HCT116 (cell line): ENCODE measurements at places on chromosomes 11 and 22. TPM values are rescaled to one million over a fixed set of nuclear protein-coding genes. Genes with fewer than 3 reads are reported as not detected.
A peak's percentile ranks its signal among the peaks of the same experiment; 100 is the strongest.

Gene RBFOX2
- total RNA-seq = 83.9 TPM

Gene GGTLC2
- not detected for total RNA-seq

Gene OTOG
- total RNA-seq = 0.07 TPM

Gene TTC38
- 22.9 TPM for total RNA-seq

Gene TCN1
- total RNA-seq = 1.7 TPM

Gene INPP5J
- 8.9 TPM for total RNA-seq

DNA sequence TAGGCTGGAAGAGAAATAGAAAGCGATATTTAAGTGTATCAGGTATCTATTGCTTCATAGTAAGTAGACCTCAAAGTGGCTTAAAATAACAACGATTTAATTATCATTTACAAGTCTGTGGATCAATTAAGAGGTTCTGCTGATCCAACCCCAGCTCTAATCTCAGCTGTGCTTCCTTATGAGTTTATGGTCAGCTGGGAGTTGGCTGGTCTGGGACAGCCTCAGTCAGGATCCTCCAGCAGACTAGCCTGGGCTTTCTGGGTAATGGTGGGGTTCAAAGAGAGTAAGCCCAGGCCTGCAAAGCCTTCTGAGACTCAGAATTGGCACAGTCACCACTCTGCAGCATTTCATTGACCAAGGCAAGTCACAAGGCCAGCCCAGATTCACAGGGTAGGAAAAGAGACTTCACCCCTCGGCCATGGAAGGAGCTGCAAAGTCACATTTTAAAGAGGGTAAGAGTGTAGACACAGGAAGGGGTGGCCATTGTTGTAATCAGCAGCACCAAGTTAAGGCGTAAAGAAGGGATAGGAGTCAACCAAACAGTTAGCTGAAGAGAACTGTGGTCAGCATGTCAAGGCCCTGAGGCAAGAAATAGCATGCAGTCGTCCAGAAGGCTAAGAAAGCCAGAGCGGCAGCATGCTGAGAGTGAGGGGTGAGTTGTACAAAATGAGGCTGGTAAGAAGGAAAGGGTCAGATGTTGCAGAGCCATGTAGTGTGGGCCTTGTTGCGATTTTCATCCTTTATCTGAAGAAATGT lies 168.2 kb downstream of the ETS1 start:
- no peak overlapping the region for H3K4me3 ChIP-seq
- no peaks in the 10 kb centered on the region for H3K4me1 ChIP-seq
- peaks cover 9% of the 10 kb centered on the region for H3K27me3 ChIP-seq
- no peak overlapping the region for H3K27ac ChIP-seq
- H3K36me3 ChIP-seq = no peaks in the 10 kb centered on the region
- no peak for DNase-seq

DNA sequence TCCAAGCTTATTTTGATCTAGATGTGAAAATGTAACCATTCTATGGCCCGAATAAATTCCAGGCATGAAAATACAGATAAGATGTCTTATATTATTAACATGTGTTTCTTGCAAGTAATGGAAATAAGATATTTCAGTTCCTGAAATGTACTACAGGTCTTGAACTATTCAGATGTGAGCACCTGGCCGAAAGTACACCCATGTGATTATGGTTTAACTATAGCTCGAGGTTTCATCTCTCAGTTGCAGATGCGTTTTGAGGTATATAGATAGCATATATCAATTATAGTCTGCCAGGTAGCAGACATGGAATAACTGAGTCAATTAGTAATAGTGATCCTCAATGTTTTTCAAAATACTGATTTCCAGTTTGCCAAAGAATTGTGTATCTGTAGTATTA lies 68.3 kb downstream of the DDIAS start:
- H3K27ac ChIP-seq = no peak overlapping the region
- H3K36me3 ChIP-seq = no peaks in the 10 kb centered on the region
- no peak for DNase-seq
- H3K4me3 ChIP-seq = no peak overlapping the region
- no peaks in the 10 kb centered on the region for H3K27me3 ChIP-seq

GRCh38 chr11:17012712-17013547 lies 1.3 kb downstream of the PLEKHA7 start:
- no peaks in the 10 kb centered on the region for H3K27me3 ChIP-seq
- no peak overlapping the region; the same call in 1 of the 2 replicates for H3K27ac ChIP-seq
- H3K4me3 ChIP-seq = peak overlapping the region; percentile 65
- peak; percentile 12 for DNase-seq
- peaks cover 28% of the 10 kb centered on the region for H3K4me1 ChIP-seq

GRCh38 chr11:11871991-11872401 lies 30.2 kb downstream of the USP47 start:
- no peak overlapping the region for H3K4me3 ChIP-seq
- no peaks in the 10 kb centered on the region for H3K27me3 ChIP-seq
- H3K36me3 ChIP-seq = no peaks in the 10 kb centered on the region
- no peak for DNase-seq

GRCh38 chr11:114102993-114103896 lies 43.7 kb downstream of the ZBTB16 start:
- H3K36me3 ChIP-seq = no peaks in the 10 kb centered on the region
- H3K27ac ChIP-seq = no peak overlapping the region
- DNase-seq = no peak
- H3K4me3 ChIP-seq = no peak overlapping the region
- H3K4me1 ChIP-seq = no peaks in the 10 kb centered on the region

DNA sequence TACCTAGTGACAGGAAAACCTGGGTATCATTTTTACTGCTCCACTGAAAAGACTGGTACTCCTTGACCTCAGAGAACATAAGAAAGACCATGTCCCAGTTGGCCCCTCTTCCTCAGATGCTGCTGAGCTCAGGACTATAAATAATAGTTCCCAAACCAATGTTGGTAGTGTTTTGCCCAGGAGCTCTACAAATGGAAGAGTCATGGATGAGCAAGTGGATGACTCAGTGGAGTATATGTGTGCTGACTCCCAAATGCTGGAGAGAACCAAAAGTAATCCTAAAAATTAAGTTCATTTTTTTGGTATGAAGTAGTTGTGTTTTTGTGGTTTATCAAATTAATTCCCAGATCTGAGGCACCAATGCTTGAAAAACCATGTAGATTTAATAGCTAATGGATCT lies 482.0 kb downstream of the KCNA4 start:
- DNase-seq = no peak
- no peaks in the 10 kb centered on the region for H3K4me1 ChIP-seq
- peaks cover 3% of the 10 kb centered on the region; the same call in 1 of the 2 replicates for H3K27me3 ChIP-seq
- no peaks in the 10 kb centered on the region for H3K36me3 ChIP-seq

DNA sequence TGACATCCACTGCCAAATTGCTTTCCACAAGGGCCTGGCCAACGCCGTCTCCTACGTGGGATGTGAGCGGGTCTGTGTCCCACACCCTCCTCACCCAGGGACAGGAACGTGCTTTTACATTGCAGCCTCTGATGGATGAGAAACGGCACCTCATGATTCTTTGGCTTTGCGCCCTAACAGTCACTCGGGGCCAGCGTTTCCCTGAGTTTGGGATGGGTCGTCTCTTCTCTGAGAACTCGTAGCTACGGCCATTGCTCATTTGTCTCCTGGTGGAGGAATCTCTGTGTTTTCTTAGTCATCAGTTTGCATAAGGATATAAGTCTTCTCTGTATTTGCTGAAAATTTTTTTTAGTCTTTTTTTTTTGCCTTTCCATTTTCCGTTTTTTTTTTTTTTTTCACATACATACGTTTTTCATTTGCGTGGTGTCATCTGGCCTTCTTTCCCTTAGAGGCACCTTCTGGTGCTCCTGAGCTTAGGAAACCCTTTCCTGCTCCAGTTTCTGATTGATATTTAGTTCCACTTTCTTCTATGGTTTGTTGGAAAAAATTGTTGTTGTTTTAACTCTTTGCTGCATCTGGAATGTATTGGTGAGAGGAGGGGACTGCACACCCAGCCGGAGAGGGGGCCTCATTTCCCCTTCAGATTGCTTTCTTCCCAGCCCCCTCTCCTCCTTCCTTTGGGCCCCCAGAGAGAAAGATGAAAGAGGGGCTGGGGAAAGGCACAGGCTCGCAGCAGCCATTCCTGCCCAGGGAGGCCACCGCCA lies 12.0 kb downstream of the TNNT3 start:
- DNase-seq = no peak
- H3K4me1 ChIP-seq = no peaks in the 10 kb centered on the region
- H3K27ac ChIP-seq = no peak overlapping the region
- no peaks in the 10 kb centered on the region for H3K27me3 ChIP-seq
- H3K4me3 ChIP-seq = no peak overlapping the region

GRCh38 chr11:127191261-127191660 lies 190.7 kb upstream of the KIRREL3 start:
- no peaks in the 10 kb centered on the region for H3K4me1 ChIP-seq
- H3K4me3 ChIP-seq = no peak overlapping the region
- H3K27me3 ChIP-seq = no peaks in the 10 kb centered on the region

DNA sequence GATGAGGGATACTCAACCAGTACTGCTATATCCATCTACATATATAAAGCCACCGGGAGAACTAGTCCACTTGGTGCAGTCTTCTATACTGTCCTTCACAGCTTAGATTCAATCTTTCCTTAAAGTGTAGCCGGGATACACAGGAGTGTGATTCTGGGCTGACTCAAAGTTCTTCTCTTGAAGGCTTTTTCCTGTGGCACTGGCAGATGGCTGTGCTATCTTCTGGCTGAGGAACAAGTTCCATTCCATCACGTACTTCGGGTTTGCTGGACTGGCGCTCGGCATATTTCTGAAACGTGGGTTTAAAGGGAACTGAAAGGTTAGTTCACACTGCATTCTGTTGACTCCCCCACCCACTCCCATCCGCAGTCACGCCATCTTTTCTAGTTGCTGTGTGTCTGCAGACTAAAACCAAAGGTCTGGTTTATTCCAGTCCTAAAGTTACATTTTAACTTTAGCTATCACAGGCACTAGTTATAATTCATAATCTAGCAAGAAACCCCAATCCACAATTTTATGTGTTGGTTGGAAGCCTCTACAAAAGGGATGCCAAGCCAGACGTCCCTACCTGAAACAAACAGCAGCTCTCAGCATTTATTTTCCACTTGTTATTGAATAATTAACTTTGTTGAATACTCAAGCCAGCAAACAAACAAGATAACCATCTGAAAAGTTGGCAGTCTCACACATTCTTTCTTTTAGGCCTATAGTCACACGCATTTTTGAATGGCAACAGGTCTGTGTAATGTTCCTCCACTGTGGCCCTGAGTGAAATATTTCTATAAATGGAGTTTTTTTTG lies 7.5 kb upstream of the C11orf65 start:
- no peak overlapping the region for H3K4me3 ChIP-seq
- no peaks in the 10 kb centered on the region for H3K27me3 ChIP-seq
- peaks cover 6% of the 10 kb centered on the region; the same call in 1 of the 2 replicates for H3K36me3 ChIP-seq
- H3K27ac ChIP-seq = no peak overlapping the region
- DNase-seq = no peak
- no peaks in the 10 kb centered on the region for H3K4me1 ChIP-seq

- DNase-seq = no peak
- no peaks in the 10 kb centered on the region for H3K36me3 ChIP-seq
- no peaks in the 10 kb centered on the region for H3K27me3 ChIP-seq
- H3K27ac ChIP-seq = no peak overlapping the region
- H3K4me1 ChIP-seq = peaks cover 13% of the 10 kb centered on the region; the same call in 1 of the 2 replicates
- H3K4me3 ChIP-seq = no peak overlapping the region
Observed at GRCh38 chr11:61484541-61484940, 24.0 kb upstream of the LRRC10B start.

GRCh38 chr11:126281666-126282175 lies 1.2 kb upstream of the TIRAP start:
- no peak overlapping the region for H3K4me3 ChIP-seq
- no peaks in the 10 kb centered on the region for H3K27me3 ChIP-seq
- H3K36me3 ChIP-seq = 0 out of 2 replicates have a peak, but pooled peaks cover 7% of the 10 kb centered on the region
- H3K27ac ChIP-seq = no peak overlapping the region
- H3K4me1 ChIP-seq = peaks cover 11% of the 10 kb centered on the region; the same call in 1 of the 2 replicates

- no peak overlapping the region for H3K27ac ChIP-seq
- no peak for DNase-seq
Observed at GRCh38 chr11:116272181-116272789, 500.5 kb downstream of the BUD13 start.

GRCh38 chr11:119344291-119345010 lies 2.1 kb downstream of the MFRP start:
- H3K27me3 ChIP-seq = no peaks in the 10 kb centered on the region
- no peak overlapping the region for H3K27ac ChIP-seq
- no peak for DNase-seq

DNA sequence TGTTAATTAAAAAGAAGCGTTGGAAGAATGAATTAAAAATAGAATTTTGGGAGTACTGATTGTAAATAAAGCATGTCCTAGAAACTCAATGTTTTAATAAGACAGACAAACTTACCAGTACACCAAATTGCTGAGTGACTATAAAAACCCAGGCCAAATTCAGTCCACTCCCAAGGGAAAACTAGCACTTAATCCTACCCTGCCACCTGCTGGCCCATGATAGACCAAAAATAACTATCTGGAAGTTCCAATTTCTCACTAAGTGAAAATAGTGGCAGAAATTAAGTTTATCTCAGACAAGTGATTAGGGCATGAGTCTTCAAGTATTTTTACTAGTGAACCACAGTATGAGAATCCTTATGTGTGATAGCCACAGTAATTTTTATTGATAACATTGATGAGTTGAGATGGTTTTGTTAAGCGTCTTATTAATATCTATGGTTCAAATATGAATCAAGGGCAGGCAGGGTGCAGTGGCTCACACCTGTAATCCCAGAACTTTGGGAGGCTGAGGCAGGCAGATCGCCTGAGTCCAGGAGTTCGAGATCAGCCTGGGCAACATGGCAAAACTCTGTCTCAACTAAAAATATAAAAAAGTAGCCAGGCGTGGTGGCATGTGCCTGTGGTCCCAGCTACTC lies 9.8 kb upstream of the DDX10 start:
- H3K27ac ChIP-seq = no peak overlapping the region
- H3K4me3 ChIP-seq = no peak overlapping the region

DNA sequence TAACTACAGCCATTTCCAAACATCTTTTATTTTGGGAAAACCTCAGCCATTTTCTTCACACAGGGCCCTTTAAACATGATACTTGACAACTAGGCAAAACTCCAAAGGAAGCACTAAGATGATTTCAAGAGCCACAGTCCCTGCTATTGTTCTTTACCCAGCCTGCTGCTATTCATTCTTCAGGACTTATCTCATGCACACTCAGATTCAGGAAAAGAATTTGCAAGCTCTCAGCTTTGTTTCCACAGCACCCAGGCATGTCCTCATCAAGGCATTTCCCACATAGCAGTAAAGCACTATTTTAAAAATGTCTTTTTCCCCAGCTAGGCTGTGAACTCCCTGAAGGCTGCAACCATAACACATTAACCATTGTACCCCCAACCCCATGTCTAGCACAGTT lies 609.3 kb upstream of the CCDC90B start:
- H3K36me3 ChIP-seq = no peaks in the 10 kb centered on the region
- no peaks in the 10 kb centered on the region for H3K4me1 ChIP-seq
- no peak overlapping the region for H3K27ac ChIP-seq
- H3K27me3 ChIP-seq = no peaks in the 10 kb centered on the region
- no peak for DNase-seq

DNA sequence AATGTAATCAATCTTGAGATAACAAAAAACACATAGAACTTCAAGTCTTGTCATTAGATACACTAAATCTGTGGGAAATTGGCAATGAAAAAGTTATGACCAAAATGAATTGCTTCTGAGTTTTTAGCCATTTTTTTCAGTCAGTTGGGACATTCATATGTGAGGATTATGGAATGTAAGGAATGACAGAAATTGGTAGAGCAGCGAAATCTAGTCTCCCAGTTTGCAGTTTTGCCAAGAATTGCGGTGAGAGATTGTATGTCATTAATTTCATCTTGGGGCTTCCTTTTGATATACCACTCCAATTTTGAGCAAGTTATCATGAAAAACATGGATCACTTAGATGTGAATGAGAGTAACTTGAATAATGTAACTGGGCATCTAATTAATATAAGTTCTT lies 49.9 kb downstream of the SIK2 start:
- peaks cover 13% of the 10 kb centered on the region for H3K4me1 ChIP-seq
- no peaks in the 10 kb centered on the region for H3K27me3 ChIP-seq
- no peak overlapping the region for H3K4me3 ChIP-seq
- no peaks in the 10 kb centered on the region for H3K36me3 ChIP-seq
